ENCODE measurements at places on chromosomes 16 and 17. TPM values are rescaled to one million over a fixed set of nuclear protein-coding genes. Genes with fewer than 3 reads are reported as not detected.

DNA sequence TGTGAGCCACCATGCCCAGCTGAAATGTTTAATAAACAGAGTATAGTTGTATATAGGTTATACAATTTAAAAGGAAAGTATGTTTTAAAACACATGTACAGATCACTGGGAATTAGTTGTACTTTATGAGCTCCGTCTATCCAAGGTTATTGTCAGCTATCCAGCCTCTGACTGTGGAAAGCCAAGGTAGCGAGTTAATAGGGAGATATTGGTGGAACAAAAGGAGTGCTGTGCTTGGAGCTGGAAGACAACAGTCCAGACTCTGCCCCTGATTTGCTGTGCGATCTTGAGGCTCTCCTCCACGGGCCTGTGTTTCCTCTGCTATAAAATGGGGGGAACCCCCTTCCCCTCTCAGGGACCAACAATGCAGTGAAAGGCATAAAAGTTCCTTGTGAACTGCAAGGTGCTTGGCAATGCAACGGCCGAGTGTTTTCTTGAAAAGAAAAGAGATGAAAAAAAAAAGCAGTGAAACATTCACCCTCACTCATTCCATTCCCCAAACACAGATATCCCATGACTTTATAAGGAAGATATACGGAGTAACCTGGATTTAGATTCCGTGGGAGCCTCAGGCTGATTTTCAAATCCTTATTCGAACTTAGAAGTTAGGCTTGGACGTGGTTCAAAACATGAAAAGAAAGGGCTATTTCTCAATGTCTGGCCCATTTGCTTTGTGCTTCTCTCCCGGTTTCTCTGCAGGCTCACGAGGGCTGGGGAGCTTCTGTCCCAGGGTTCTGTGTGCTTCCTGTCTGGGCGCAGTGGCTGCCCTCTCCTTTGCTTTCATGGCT, 34.1 kb downstream of the CUEDC1 start:
- H3K36me3 ChIP-seq = no peaks in the 10 kb centered on the region
- no peak overlapping the region for H3K4me3 ChIP-seq
- no peak for DNase-seq
- H3K27me3 ChIP-seq = peaks cover 6% of the 10 kb centered on the region
- no peak overlapping the region for H3K27ac ChIP-seq
- peaks cover 29% of the 10 kb centered on the region for H3K4me1 ChIP-seq

The HBQ1 gene
- 4.9 TPM for polyA plus RNA-seq

The SLC9A5 gene
- polyA plus RNA-seq = 0.46 TPM

The FBXO39 gene
- not detected for polyA plus RNA-seq

GRCh38 chr17:42894283-42895184, 6.1 kb upstream of the G6PC1 start:
- no peak for DNase-seq
- H3K4me1 ChIP-seq = no peaks in the 10 kb centered on the region
- H3K27ac ChIP-seq = no peak overlapping the region
- peaks cover 7% of the 10 kb centered on the region for H3K27me3 ChIP-seq
- H3K36me3 ChIP-seq = no peaks in the 10 kb centered on the region
- H3K4me3 ChIP-seq = no peak overlapping the region

The CRISPLD2 gene
- polyA plus RNA-seq = 0.24 TPM

DNA sequence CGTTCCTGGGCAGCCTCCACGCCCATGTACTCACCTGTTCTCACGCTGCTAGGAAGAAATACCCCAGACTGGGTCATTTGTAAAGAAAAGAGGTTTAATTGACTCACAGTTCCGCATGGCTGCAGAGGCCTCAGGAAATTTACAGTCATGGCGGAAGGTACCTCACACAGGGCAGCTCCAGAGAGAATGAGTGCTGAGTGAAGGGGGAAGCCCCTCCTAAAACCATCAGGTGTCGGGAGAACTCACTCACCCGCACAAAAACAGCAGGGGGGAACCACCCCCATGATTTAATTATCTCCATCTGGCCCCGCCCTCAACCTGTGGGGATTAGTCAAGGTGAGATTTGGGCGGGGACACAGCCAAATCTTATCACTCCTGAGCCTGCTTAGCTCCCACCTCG, 18.2 kb downstream of the RAB40C start:
- H3K4me3 ChIP-seq = no peak overlapping the region
- H3K27ac ChIP-seq = no peak overlapping the region
- no peak for DNase-seq
- no peaks in the 10 kb centered on the region for H3K27me3 ChIP-seq
- H3K4me1 ChIP-seq = peaks cover 12% of the 10 kb centered on the region

GRCh38 chr16:69619514-69619913, 53.7 kb downstream of the NFAT5 start:
- no peak for DNase-seq
- H3K4me3 ChIP-seq = no peak overlapping the region
- peak overlapping the region; percentile 31 for H3K27ac ChIP-seq
- H3K4me1 ChIP-seq = peaks cover 25% of the 10 kb centered on the region
- H3K36me3 ChIP-seq = no peaks in the 10 kb centered on the region
- peaks cover 1% of the 10 kb centered on the region for H3K27me3 ChIP-seq

- H3K4me3 ChIP-seq = no peak overlapping the region
- H3K27ac ChIP-seq = no peak overlapping the region
- no peaks in the 10 kb centered on the region for H3K4me1 ChIP-seq
- DNase-seq = no peak
- H3K27me3 ChIP-seq = no peaks in the 10 kb centered on the region
These were observed 747.5 kb upstream of the EEF2KMT start for GRCh38 chr16:5845046-5845445.

DNA sequence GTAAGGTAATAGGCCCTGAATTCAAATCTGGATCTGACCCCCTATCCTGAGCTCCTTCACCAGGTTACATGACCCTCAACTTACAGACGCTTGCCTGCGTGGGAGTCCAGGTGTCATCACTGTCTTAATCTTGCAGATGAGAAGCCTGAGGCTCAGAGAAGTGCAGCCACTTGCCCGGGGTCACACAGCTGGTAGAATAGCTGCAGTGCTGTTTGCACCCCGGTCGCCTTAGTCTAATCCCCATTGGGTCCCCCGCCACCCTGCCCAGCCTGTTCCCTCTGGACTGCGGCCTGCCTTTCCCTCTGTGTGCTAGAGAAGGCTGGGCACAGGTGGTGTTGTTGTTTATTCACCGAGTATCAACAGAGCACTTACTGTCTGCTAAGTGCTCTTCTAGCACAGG, 107.0 kb downstream of the SDR42E1 start:
- peaks cover 11% of the 10 kb centered on the region for H3K36me3 ChIP-seq
- H3K4me1 ChIP-seq = no peaks in the 10 kb centered on the region
- H3K27me3 ChIP-seq = peaks cover 4% of the 10 kb centered on the region
- no peak overlapping the region for H3K4me3 ChIP-seq
- peak overlapping the region; percentile 26 for H3K27ac ChIP-seq

DNA sequence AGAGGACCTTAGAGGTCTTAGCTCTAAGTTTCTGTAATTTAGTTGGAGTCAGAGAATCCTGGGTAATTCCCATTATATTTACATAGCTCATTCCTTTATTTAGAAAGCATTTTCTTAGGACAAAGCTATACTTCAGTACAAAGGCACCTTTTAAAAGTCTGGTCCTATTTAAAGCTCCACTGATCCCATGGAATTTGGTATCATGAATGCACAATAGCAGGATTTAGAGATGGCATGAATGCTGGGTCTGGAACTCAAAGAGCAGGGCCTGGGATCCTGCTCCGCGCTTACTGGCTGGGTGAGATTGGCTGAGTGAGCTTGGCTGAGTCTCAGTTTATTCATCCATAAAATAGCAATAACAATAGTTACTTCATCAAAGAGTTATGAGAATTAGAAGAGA, 4.8 kb downstream of the KRT23 start:
- H3K4me3 ChIP-seq = no peak overlapping the region
- H3K27ac ChIP-seq = no peak overlapping the region
- H3K27me3 ChIP-seq = peaks cover 12% of the 10 kb centered on the region
- H3K36me3 ChIP-seq = no peaks in the 10 kb centered on the region
- DNase-seq = no peak
- H3K4me1 ChIP-seq = no peaks in the 10 kb centered on the region

DNA sequence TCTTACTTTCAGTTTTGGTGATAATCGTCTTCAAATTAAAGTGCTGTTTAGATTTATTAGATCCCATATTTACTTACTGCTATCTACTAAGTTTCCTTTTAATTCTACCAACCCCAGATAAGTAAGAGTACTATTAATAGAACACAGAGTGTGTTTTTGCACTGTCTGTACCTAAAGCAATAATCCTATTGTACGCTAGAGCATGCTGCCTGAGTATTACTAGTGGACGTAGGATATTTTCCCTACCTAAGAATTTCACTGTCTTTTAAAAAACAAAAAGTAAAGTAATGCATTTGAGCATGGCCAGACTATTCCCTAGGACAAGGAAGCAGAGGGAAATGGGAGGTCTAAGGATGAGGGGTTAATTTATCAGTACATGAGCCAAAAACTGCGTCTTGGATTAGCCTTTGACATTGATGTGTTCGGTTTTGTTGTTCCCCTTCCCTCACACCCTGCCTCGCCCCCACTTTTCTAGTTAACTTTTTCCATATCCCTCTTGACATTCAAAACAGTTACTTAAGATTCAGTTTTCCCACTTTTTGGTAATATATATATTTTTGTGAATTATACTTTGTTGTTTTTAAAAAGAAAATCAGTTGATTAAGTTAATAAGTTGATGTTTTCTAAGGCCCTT, 56.8 kb downstream of the HLF start:
- no peaks in the 10 kb centered on the region for H3K4me1 ChIP-seq
- DNase-seq = no peak
- peaks cover 5% of the 10 kb centered on the region for H3K27me3 ChIP-seq
- H3K36me3 ChIP-seq = no peaks in the 10 kb centered on the region

- no peak overlapping the region for H3K27ac ChIP-seq
- no peaks in the 10 kb centered on the region for H3K36me3 ChIP-seq
- H3K4me1 ChIP-seq = no peaks in the 10 kb centered on the region
- H3K27me3 ChIP-seq = peaks cover 2% of the 10 kb centered on the region
- no peak overlapping the region for H3K4me3 ChIP-seq
- DNase-seq = no peak
These were observed 199.1 kb downstream of the TMEM114 start for GRCh38 chr16:8391257-8391656.

DNA sequence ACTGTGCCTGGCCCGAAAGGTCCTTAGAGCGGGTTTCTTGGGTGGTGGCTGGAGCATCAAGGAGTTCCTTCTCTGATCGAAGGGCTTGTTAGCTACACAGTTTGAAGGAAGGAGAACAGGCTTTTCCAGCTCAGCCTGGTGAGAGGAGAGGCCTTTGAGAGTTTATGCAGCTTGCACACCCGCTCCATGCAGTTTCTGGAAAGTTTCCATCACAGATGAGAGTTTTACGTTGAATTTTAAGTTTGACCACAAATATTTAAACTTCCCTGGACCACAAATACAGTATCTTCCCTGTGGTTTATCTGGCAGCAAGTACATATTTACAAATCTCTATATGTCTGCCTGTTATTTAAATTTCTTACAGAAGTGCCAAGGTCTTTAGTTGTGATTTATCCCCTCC, 56.8 kb downstream of the HIC1 start:
- H3K4me1 ChIP-seq = no peaks in the 10 kb centered on the region
- DNase-seq = no peak
- H3K27me3 ChIP-seq = no peaks in the 10 kb centered on the region

GRCh38 chr17:68433911-68434508, 23.3 kb downstream of the WIPI1 start:
- peaks cover 40% of the 10 kb centered on the region for H3K4me1 ChIP-seq
- H3K4me3 ChIP-seq = no peak overlapping the region
- no peak for DNase-seq
